ENCODE measurements at places on chromosomes 3 and 15. TPM values are rescaled to one million over a fixed set of nuclear protein-coding genes. Genes with fewer than 3 reads are reported as not detected.

GRCh38 chr3:167785790-167786189 lies 50.3 kb downstream of the SERPINI1 start:
- no peak for DNase-seq

- DNase-seq = no peak
Observed at GRCh38 chr15:48592221-48592731, 53.2 kb downstream of the FBN1 start.

- DNase-seq = no peak
Observed at GRCh38 chr3:49305608-49306007, 28.6 kb upstream of the C3orf62 start.

- DNase-seq = no peak
Observed at GRCh38 chr3:174633342-174633741, 225.8 kb upstream of the NAALADL2 start.

DNA sequence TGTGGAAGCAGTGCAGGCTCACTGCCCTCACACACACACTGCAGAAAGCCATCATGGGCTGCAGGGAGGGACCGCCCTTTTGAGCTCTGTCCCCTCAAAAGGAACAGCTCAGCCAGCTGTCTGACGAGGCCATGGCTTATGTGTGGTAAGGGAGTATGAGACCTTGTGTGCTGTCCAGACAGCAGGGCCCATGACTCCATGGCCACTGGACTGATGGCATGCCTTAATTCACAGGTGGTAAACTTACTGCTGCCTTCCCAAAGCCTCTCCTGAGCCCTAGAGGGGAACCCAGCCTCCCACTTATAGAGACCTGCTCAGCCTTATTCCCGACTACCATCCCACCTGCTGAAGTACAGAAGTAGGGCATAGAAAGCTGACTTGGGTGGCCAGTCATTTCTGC lies 5.6 kb downstream of the FAM240A start:
- no peak for DNase-seq

DNA sequence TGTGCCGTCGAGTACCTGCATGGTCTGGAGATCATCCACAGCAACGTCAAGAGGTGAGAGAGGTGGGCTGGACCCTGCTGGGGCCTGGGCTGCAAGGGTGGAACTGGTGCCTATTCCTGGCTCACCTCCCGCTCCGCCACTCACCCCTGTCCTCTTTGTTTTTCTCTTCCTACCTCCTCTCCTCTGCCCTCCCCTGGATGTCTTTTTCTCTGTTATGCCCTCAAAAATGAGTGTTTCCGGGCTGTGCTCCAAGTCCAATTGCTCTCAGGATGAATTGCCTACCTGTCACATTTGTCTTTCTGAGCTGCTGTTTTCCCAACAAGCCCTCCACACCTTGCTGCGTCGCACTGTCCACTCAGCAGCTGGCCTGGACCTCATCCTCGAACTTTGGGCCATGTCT lies 28.5 kb upstream of the TATDN2 start:
- no peak for DNase-seq

- DNase-seq = no peak
Observed at GRCh38 chr3:177961784-177962183, 574.5 kb upstream of the KCNMB2 start.

THSD4 gene
- total RNA-seq = 12.3 TPM
